Muscle of leg (tissue), 16 donors: ENCODE measurements at places on chromosomes 11 and 22. TPM values are rescaled to one million over a fixed set of nuclear protein-coding genes. Genes with fewer than 3 reads are reported as not detected.

ASCL2 gene
- 0.53 TPM for total RNA-seq

MYEOV gene
- total RNA-seq = 0.62 TPM

CRKL gene
- total RNA-seq = 36.4 TPM

FAM181B gene
- total RNA-seq = 0.27 TPM

P4HA3 gene
- 3.0 TPM for total RNA-seq

DEFB131B gene
- total RNA-seq = not detected

- DNase-seq = no peak
Measured at GRCh38 chr22:27617214-27617881, 184.2 kb downstream of the MN1 start.

DNA sequence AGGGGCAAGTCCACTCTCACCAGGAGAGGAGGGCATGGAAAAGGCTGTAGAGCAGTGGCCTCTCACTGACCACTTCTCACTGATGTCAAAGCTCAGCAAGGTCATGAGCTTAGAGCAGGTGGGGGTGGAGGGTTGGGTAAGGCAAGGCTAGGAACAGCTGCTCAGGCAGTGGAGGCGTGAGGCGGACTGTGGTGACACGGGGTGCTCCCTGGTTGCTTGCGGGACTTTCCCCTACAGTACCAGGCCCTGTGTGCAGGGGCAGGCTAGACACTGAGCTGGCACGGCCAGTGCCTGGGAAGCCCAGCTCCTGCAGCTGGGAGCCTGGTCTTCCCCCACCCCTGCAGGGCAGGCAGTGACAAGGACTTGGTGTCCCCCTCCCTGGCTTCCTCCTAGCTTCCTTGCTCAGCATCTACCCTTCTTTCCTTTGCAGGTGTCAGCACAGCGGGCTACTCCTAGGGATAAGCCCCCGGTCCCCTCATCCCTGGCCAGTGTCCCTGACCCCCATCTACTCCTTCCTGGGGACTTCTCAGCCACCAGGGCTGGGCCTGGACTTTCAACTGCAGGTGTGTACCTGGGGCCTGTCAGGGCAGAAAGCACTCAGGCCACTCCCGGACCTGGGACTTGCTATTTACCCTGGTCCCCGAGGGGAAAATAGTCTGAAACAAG lies 45.6 kb downstream of the PISD start:
- no peak for DNase-seq

DNA sequence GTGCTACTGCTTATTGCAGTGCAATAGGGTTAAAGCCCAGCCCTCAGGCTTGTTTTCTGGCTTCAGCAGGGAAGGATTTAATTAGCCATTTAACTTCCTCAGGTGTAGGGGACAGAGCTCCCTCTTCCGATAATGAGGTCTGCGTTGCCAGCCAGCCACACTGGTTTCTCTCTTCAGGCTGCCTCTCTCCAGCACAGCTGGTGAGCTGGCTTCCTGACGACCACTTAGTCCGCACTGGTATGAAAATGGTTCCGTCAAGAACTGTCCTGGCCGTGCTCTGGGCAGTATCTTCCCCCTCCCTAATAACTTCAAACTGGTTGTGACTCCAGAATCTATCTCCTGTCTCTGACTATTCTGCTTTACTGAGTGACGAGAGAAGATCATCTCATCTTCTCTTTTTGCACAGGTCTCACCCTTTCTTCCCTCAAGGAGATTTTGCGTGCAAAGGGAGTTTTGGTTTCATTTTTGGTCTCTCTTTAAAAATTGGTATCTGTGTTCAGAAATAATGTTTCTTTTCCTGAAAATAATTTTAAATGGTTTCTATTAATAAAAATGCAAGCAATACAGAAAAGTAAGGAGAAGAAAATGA lies 49.2 kb downstream of the CNTN5 start:
- DNase-seq = peak; percentile 49

- DNase-seq = peak; percentile 33
Measured at GRCh38 chr22:44596396-44597125, 98.5 kb upstream of the RTL6 start.

- DNase-seq = peak; percentile 73
Measured at GRCh38 chr11:17528906-17529843, 15.0 kb downstream of the USH1C start.

- DNase-seq = no peak
Measured at GRCh38 chr11:62922653-62923431, 1.7 kb upstream of the CHRM1 start.

GRCh38 chr11:130785380-130786116 lies 130.7 kb downstream of the SNX19 start:
- peak; percentile 93 for DNase-seq

- no peak for DNase-seq
Measured at GRCh38 chr11:133910101-133910500, 46.7 kb downstream of the IGSF9B start.

- DNase-seq = no peak
Measured at GRCh38 chr22:35133702-35134380, 67.9 kb downstream of the ISX start.

GRCh38 chr11:819943-820649 lies 1.4 kb downstream of the PNPLA2 start:
- peak; percentile 80 for DNase-seq

- DNase-seq = no peak
Measured at GRCh38 chr11:122663764-122664163, 8.2 kb downstream of the UBASH3B start.
